ENCODE measurements at places on chromosomes 12 and 14.
A peak's percentile ranks its signal among the peaks of the same experiment; 100 is the strongest.

DNA sequence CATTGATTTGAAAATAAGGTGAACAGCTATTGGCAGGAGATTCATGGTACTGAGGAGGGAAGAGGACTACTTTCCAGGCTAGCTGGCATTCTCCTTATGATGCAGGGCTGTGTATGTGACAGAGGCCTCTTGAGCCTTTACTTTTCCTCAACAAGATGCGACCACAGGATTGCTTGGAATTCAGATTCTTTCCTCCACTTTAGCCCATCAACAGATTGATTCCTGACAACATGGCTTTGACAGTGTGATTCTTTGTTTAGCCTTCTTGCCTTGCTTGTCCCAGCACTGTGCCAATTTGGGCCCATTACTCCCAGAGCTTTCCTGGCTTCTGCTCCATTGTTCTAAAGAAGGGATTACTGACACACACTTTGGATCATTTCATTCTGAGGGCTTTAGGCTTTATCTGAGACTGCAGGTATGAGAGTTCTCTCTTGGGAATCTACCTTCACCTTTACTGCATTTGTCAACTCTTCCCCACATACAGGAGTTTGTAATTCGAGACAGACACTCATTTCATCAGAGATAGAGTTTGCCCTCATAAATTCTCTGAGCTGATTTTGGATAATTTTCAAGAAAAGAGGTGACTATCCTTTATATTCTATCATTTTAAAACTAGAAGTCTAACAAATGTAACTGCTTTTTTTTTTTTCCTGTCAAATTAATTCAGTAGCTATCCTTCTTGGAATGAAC is 206.4 kb upstream of the GZMB start:
- DNase-seq: no peak

- no peak for DNase-seq
These were observed 4.1 kb upstream of the MIA2 start for GRCh38 chr14:39229601-39230110.

DNA sequence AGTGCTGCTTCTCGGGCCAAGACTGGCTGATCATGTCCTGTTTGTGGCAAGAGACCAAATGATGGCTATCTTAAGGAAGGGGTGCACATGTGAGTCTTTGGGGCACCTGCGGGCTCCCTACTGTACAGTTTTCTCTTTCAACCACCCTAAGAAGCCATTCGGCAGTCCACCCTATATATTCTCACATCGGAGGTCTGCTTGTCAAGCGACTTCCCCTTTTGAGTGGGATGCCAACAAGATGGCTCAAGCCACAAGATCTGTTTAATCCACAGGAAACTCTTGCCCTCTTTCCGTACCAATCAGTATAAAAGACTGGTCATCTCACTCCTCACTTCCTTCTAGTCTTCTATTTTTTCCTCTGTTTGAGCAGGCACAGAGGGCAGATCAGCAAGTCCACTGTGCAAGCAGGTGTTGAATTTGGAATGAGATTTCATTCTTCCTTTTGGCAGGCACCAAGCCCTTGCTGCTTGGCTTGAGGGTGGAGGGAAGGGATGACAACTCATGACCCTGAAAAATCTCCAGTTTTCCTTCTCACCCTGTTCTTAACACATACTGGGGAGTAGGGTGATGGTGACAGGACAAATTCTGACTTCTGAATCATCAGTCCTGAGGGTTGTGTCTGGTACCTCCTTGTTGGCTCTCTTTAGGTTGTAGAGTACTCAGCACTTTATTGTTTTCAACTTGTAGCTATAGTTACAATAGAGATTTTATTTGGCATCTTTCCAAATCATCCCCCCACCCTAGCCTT is 17.6 kb downstream of the LACRT start:
- no peak for DNase-seq

DNA sequence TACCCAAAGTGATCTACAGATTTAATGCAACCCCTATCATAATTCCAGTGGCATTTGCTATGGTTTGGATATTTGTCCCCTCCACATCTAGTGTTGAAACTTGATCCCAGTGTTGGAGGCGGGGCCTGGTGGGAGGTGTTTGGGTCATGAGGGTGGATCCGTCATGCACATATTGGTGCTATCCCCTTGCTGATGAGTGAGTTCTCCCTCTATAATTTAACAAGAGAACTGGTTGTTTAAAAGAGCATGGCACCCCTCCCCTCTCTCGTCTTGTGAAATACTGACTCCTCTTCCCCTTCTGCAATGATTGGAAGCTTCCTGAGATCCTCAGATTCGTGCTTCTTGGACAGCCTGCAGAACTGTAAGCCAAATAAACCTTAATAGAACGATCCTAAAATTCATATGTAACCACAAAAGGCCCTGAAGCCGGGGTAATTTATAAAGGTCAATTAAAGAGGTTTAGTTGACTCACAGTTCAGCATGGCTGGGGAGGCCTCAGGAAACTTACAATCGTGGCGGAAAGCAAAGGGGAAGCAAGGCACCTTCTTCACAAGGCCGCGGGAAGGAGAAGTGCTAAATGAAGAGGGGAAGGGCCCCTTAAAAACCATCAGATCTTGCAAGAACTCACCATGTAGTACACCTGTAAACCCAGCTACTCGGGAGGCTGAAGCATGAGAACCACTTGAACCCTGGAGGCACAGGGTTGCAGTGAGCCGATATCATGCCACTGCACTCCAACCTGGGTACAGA is 41.2 kb downstream of the SLC39A9 start:
- no peak for DNase-seq

GRCh38 chr12:15534322-15534721 is 212.0 kb downstream of the PTPRO start:
- DNase-seq: no peak

GRCh38 chr12:17358835-17359234 is 731.2 kb downstream of the RERGL start:
- no peak for DNase-seq

DNA sequence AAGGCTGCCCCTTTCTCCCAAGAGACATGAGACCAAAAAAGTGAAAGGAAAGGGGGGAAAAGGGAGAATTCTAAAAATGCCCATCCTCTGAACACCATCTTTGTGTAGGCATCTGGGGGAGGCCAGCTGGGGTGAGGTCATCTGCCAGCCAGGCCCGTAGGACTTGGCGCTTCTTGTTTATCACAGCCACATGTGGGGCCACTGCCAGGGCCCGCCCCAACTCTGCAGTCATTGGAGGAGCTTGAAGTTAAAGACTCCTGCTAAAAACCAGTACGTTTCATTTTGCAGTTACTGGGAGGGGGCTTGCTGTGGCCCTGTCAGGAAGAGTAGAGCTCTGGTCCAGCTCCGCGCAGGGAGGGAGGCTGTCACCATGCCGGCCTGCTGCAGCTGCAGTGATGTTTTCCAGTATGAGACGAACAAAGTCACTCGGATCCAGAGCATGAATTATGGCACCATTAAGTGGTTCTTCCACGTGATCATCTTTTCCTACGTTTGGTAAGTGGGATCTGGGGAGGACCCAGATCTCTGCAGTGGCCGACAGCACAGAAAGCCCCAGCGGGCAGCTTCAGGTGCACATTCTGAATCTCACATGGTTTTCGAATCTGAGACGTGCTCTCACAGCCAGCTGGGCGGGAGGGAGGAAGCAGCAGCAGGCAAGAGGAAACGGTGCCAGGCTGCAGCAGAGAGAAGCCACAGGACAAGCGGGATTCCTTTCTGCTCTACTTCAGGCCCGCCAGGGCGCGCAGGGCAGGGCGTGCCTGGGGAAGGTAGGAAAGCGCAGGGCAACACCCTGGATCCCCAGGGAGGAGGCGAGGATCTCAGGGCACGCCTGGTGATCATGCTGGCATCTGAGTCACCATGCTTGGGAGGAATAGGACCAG is at the start of gene P2RX7:
Gene P2RX7, plus strand, starts transcription at position 276 of the 881 bp plus-strand sequence. Its CDS starts 95 bp downstream, at position 371.
- DNase-seq: no peak

- DNase-seq: no peak
These were observed 118.2 kb downstream of the GPR135 start for GRCh38 chr14:59346796-59347510.

DNA sequence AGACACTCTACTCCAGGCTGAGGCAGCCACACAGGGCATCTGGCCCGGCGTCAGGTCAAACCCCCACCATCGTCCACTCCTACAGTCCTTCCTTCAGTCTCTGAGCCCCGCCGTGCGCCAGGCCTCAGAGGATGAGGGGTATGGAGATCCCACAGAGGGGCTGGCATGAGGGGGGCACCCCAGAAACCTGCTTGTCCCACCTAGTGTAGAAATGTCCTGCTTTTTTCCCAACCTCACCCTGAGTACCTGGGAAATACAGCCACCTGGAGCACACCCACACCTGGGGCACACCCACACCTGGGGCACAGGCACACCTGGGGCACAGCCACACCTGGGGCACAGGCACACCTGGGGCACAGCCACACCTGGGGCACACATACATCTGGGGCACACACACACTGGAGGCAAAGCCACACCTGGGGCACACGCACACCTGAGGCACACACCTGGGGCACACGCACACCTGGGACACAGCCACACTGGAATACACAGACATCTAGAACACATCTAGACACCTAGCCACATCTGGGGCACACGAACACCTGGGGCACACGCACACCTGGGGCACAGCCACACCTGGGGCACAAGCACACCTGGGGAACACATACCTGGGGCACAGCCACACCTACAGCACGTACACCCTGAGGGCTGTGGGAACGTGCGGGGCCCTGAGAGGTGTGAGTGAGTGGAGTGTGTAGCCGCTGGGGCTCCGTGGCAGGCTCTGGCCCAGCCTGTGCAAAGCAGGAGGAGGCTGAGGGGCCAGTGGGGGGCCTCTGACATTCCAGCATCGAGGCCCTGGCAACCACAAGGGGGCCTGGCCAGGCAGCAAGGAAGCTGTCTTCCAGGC is 18.4 kb downstream of the AKT1 start:
- DNase-seq: peak; percentile 60

DNA sequence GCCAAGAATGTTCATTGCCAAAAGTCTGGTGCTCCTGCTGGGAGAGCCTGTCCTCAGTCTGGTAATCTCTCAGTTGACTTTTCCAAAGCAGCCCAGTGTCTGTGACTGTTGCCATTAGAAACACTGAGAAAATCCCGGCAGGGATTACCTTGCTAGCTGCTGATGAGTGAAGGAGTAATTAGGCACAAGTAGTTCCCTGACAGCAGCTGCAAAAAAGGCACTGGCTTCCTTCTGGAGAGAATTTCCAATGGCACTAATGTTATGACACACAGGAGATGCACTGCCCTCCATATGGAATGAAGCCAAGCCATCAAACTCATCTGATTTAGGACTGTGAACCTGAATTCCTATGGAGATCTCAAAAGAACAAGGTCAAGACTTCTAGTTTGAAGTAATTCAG is 1321.2 kb upstream of the SEL1L start:
- DNase-seq: no peak

DNA sequence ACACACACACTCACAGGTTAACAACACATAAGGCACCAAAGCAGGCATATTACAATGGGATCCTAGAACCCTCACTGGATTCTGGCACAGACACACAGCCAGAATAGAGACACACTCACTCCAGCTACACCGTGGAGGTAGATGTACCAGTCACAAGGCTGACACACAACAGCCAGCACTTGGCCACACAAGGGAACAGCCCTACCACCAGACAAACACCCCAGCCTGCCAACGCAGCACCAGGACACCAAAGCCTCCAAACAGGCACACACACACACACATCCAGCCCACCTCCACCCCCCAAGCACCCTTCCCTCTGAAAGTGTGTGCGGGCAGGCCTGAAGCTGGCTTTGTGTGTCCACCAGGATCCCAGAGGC is 10.9 kb upstream of the ITGB7 start:
- no peak for DNase-seq

DNA sequence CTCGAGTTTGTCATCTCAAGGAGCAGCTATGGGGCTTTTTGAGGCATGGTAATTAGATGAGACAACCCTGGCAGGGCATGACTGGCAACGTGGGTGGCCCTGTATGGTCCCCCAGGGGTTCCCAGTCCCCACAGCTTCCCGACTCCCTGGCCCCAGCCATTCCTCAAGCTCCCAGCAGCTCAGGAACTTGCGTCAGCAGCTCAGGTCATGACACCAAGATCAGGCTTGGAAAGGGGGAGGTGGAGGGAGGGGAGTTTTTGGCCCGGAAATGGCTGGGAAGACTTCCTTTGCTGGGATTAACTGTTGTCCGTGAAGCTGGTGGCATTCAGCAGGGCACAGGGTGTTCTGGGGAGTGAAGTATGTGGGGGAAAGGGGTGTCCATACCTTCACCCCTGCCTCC is 10.4 kb upstream of the NRIP2 start:
- DNase-seq: no peak

GRCh38 chr12:47838286-47838931 is 18.7 kb upstream of the HDAC7 start:
- peak; percentile 45 for DNase-seq

DNA sequence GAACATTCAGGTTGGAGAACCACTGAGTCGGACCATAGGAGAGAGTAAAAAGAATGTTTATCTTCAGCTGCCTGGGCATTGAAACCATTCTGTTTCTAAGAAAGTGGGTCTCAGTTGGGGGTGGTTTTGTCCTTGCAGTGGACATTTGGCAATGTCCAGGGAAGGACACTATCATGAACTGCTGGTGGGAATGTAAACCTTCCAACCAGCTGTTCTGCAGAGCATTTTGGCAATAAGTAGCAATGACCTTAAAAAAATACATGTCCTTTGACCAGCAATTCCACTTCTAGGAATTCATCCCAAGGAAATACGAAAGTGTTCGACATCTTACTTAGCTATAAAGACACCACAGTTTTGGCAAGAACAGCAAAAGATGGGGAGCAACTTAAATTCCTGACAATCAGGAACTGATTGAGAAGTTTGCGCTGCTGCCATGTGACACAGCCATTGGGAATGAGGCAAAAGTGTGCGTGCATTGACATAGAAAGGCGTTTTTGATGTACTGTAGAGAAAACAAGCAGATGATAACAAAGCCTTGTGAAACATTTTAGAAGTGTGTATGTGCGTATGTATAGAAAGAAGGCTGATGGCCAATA is 82.9 kb upstream of the MAP1LC3B2 start:
- DNase-seq: no peak

- no peak for DNase-seq
These were observed 13.9 kb downstream of the ERG28 start for GRCh38 chr14:75646762-75647161.

- DNase-seq: no peak
These were observed 35.7 kb downstream of the TTC7B start for GRCh38 chr14:90780519-90780918.

DNA sequence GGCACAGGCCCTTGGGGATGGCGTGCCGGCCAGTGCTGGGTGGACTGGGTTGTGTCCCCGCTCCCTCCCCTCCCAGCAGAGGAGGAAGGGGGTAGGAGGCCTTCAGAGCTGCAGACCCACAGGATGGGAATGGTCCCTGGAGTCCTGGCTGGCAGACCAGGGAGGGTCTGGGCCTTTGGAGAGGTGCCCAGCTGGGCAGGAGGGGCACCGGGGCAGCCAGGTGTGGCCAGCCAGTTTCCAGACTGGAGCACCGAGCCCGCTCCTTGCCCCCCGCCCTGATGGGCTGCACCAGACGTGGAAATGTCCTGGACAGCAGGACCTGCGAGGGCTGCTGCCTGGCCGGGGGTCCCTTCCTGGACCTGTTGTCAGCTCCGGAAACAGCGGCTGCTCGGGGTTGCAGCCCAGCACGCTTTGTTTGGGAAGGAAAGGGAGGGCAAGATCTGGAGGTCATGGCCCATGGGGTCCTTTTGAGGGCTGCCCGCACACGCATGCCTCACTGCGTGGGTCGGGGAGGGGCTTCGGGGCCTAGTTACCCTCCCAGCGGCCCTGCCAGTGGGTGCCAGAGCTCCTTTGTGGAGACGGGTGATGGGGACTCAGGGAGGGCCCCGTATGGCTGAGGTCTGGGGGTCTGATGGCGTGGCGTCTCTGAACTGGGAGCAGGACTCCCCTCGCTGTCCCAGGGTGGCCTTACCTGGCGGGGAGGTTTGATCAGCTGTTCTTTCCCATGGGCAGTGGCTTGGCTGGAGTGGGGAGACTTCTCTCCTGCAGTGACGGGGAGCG is 9.1 kb downstream of the KIF26A start:
- DNase-seq: no peak

Data from neural crest cell (in vitro differentiated cells).